Pancreas (tissue), 10 donors: ENCODE measurements at places on chromosomes 1 and 21. TPM values are rescaled to one million over a fixed set of nuclear protein-coding genes. Genes with fewer than 3 reads are reported as not detected.
A peak's percentile ranks its signal among the peaks of the same experiment; 100 is the strongest.

GBP1 gene
- 2.1 TPM for total RNA-seq

DNA sequence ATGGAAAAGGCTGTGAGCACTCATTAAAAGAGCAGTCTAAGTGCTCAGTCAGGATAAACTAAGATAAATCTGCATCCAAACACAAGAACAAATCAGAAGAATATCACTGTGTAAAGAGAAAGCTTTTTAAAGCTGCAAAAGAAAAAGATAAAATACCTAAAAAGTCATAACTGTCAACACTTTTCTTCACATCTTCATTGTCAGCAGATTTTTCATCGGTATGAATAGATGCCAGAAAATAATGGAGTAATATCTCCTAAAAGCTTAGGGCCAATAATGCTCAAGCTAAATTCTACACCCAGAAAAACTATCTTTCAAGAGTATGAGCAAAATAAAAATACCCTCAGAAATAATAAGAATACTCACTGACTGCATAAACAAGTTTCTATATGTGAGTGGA, 54.0 kb upstream of the PALMD start:
- no peaks in the 10 kb centered on the region for H3K36me3 ChIP-seq
- DNase-seq = no peak
- H3K4me3 ChIP-seq = no peak overlapping the region
- no peaks in the 10 kb centered on the region for H3K27me3 ChIP-seq

NT5C1A gene
- 0.56 TPM for total RNA-seq

CNR2 gene
- not detected for total RNA-seq

DNA sequence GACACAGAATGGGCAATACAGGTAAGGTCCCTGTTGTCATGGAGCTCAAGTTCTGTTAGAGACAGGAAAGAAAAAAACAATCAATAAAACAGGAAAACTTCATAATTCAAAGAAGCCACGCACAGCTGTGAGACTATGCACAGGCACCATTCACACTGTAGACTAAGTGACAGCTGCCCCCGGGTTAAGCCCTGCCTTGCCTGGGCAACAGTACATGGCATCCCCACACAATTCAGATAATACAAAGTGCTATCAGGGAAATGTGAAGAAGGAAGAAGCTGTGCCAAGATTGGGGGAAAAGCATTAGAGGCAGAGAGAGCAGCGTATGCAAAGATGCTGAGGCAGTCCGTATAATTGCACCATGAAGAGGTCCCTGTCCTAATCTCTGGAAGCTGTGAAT, 9.0 kb upstream of the KCNE2 start:
- DNase-seq = no peak
- H3K4me3 ChIP-seq = no peak overlapping the region
- H3K27me3 ChIP-seq = no peaks in the 10 kb centered on the region
- no peaks in the 10 kb centered on the region for H3K4me1 ChIP-seq
- no peak overlapping the region for H3K27ac ChIP-seq

PLA2G2F gene
- total RNA-seq = not detected

DNA sequence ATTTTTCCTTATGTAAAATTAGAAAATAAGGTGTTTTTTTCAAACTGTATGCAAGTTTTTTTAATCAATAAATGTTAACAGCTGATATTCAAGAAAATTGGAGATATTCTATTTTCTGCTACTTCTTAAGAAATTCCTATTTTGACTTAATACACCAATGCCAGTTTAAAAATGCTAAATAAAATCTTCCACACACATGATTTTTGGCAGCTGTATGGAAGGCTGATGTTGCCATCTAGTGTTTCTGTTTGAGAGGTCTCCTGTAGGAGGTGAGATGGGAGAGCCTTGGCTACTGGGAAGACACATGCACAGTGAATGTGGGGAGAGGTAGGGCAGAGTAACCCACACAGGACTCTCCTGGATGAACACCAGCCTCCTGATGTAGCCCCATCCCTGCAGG, 29.2 kb upstream of the OR2B11 start:
- H3K4me1 ChIP-seq = no peaks in the 10 kb centered on the region
- no peak for DNase-seq
- no peak overlapping the region for H3K27ac ChIP-seq
- no peaks in the 10 kb centered on the region for H3K27me3 ChIP-seq
- no peaks in the 10 kb centered on the region for H3K36me3 ChIP-seq

DNA sequence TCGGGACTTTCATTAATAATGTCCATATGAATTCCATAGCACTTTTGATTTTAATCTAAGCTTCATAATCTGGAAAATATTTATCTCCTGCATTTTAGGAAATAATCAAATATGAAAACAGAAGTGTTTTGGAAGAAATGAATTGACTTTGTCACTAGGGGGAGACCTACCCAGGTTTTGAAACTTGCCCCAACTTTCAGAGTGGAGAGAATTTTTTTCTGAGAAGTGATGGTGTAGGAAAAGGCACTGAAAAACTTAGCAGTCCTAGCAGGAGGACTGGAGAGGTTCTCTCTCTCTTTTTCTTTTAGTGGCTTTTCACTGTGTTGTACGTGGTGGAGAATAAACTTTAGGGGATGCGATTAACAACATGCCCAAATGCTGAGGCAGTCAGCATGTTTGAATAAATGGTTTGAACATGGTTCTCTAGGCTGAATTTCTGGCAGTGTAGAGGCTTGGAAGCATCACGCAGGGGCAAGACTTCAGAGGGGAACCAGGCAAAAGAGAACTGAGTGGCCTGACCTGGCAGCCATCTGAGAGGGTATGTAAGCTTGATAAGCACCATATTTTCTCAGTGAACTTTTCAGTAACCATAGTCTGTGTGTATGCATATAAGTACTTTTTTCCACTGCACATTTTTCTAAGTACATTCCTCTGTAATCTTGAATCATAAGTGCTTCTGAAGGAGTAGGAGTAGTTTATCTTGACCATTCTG, 68.3 kb upstream of the NEK7 start:
- H3K36me3 ChIP-seq = no peaks in the 10 kb centered on the region
- no peak overlapping the region for H3K4me3 ChIP-seq
- DNase-seq = no peak
- no peak overlapping the region for H3K27ac ChIP-seq
- no peaks in the 10 kb centered on the region for H3K4me1 ChIP-seq
- H3K27me3 ChIP-seq = no peaks in the 10 kb centered on the region

GRCh38 chr1:228397966-228398365, 8.7 kb downstream of the TRIM11 start:
- peak; percentile 21 for DNase-seq
- no peaks in the 10 kb centered on the region for H3K27me3 ChIP-seq
- no peaks in the 10 kb centered on the region for H3K4me1 ChIP-seq
- peaks cover 34% of the 10 kb centered on the region for H3K36me3 ChIP-seq

DNA sequence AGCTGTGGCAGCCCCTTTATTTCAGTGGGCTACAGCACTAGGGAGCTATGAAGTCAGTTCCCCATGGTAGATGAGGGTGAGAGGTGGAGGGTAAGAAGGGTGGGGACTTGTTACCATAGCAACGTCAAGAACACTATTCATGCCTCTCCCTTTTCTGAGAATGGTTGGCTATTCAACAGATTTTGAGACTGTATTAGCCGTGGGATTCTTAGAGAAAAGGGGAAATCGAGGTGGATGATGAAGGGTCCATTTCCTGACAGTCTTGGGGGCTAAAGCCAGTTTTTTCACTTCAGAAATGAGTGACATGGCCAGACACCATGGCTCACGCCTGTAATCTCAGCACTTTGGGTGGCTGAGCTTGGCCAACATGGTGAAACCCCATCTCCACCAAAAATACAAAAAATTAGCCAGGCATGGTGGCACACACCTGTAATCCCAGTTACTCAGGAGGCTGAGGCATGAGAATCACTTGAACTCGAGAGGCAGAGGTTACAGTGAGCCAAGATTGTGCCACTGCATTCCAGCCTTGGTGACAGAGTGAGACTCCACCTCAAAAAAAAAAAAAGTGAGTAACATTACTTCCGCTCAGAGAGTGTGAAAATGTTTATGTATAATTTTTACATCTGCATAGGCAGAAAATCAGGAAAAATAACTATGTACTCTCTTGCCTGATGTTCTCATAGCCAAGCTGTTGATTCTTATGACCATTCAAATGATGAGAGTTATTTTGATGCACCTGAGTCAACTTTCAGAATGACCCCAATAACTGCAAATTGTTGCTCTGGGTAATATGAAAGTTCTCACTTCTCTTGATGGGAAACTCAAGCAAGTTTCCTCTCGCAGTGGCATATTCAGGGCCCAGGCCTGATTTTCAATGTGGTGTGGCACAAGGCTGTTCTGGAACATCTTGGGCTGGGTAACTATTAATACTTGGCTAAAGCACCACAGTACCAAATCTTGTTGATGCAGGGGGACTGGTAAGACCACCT, 23.2 kb upstream of the RGSL1 start:
- H3K27ac ChIP-seq = no peak overlapping the region
- no peaks in the 10 kb centered on the region for H3K27me3 ChIP-seq
- H3K4me1 ChIP-seq = no peaks in the 10 kb centered on the region
- DNase-seq = no peak
- no peaks in the 10 kb centered on the region for H3K36me3 ChIP-seq
- no peak overlapping the region for H3K4me3 ChIP-seq

GRCh38 chr1:225544263-225544662, 108.7 kb downstream of the ENAH start:
- H3K36me3 ChIP-seq = no peaks in the 10 kb centered on the region
- no peak overlapping the region for H3K4me3 ChIP-seq
- no peaks in the 10 kb centered on the region for H3K27me3 ChIP-seq
- no peak for DNase-seq

DNA sequence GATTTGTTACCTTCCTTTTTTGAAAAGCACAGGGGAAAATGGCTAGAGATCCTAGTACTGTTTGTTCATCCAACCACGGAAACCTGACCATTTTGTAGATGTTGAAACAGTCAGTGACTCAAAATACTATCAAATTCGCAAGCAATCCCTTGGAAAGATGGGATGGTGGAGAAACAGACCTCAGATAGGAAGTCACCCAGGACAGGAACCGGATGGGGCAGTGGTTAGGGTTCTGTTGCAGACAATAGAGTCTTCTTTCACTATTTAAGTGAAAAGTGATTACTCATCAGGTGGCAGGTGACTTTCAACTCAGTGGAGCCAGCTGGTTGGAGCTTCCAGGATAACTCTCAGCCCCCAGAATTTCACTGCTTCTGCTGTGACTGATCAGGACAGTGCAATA, 17.0 kb downstream of the LHX4 start:
- H3K4me1 ChIP-seq = no peaks in the 10 kb centered on the region
- no peaks in the 10 kb centered on the region for H3K36me3 ChIP-seq
- no peak overlapping the region for H3K27ac ChIP-seq
- no peaks in the 10 kb centered on the region for H3K27me3 ChIP-seq
- no peak for DNase-seq

OR2G6 gene
- total RNA-seq = not detected

AZIN2 gene
- 1.2 TPM for total RNA-seq

DNA sequence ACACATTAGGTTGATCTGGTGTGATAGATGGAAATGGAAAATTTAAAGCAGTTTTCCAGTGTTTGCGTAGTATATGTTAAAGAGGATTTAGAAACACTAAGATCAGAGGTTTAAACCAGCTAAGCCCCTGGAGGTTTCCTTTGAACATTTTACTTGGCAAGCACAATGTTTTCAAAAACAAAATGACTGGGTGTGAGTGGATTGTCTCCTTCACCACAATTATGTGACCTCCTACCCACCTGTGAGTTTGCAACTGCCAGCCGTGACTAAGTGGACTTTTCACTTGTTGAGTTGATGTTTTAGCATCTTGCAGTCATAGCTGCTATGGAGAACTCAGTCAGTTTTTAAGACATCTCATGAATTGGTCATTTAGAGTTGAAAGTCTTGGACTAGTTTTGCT, 4.7 kb downstream of the CCDC190 start:
- no peak for DNase-seq
- no peaks in the 10 kb centered on the region for H3K27me3 ChIP-seq
- no peaks in the 10 kb centered on the region for H3K36me3 ChIP-seq
- H3K27ac ChIP-seq = no peak overlapping the region
- H3K4me1 ChIP-seq = no peaks in the 10 kb centered on the region
- no peak overlapping the region for H3K4me3 ChIP-seq

C4BPB gene
- 2.9 TPM for total RNA-seq

DNA sequence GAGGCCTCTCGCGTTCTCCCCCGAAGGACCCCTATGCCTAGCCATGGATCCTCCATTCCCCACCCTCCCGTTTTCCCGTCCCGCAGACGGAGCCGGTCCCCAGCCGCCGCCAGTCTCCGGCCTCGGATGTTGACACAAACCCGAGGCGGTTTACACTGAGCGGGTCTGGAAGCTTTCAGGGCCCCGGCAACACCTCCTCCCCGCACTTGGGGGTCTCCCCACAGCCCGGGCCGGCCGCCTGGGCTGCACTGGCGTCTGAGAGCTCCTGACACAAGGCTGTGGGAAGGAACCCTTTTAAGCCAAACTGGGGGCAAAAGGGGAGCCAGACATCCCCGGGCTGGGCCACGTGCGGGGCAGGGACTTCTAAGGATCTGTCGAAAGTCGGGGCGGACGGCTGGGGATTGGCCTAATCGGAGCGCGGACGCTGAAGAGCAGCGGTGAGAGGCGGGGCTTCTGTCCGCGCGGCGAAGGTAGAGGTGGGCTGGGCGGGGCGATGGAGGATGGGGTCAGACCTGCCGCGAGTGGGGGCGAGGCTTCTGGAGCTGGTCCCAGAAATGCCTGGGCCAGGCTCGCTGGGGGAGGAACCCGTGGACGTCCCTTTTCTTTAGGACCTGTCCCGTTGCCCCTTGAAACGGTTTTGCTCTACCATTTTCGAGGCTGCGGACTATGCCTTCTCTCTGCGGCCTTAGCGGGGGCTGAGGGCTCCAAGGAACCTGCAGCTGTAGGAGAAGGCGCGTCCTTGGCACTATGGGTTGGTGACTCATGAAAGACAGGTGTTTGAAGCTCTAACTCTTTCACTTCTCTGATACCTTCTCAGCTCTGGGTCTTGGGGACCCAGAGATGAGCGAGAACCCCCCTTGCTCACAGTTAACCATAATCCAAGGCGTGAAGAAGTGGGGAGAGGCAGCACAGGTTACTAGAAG, 1.2 kb upstream of the HPCAL4 start:
- peak overlapping the region; percentile 38 for H3K4me3 ChIP-seq
- no peaks in the 10 kb centered on the region for H3K4me1 ChIP-seq
- DNase-seq = peak; percentile 18
- H3K36me3 ChIP-seq = no peaks in the 10 kb centered on the region
- H3K27me3 ChIP-seq = no peaks in the 10 kb centered on the region

DNA sequence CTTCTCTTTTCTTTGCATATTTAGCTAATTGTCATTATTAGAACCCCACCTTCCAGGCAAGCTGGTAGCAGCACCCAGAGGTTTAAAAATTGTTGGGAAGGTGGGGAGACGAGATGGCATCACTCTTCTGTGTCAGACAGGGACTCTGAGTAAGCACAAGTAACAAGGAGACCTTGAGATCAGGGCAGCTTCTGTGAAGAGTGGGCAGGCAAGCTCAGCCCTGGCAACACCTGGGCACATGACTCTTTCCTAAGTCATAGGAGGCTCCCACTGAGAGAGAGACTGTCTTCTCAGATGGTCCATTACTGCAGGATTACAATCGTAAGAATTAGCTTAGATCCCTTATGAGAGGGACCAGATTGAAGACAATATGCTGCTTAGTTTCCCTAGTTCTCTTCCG, 183.5 kb downstream of the BRINP2 start:
- H3K4me3 ChIP-seq = no peak overlapping the region
- H3K36me3 ChIP-seq = no peaks in the 10 kb centered on the region
- no peak for DNase-seq
- no peaks in the 10 kb centered on the region for H3K4me1 ChIP-seq
- H3K27me3 ChIP-seq = no peaks in the 10 kb centered on the region
